ENCODE measurements at places on chromosomes 11 and 22.

DNA sequence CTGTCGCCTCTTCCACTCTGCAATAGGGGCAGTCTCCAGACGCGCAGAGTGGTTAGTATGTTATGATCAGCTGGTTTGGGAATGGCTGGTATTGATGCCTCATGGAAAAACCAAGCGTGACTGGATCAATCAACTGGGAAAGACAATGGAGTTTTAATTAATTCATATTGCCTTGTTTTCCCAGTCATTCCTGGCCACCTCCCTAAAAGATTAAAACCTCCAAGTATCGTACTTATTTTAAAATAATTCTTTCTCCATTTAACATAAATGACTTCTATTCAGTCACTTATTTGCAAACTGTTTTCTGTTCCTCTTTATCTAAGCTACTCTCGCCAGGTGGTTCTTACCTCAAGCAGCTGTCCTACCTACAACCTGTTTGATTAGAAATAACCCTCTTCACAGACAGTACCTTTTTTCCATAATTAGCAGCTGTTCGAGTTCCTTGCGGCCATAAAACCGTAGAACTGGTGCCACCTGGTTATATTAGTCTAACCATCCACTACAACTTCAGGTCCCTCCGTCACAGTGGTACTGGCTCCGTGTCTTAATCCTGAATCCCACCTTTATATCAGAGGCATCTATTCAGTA is 898 bp downstream of the ZNF215 start:
- DNase-seq, result no peak

- no peak for DNase-seq
Observed at GRCh38 chr11:36379653-36380052, 83.6 kb downstream of the PRR5L start.

DNA sequence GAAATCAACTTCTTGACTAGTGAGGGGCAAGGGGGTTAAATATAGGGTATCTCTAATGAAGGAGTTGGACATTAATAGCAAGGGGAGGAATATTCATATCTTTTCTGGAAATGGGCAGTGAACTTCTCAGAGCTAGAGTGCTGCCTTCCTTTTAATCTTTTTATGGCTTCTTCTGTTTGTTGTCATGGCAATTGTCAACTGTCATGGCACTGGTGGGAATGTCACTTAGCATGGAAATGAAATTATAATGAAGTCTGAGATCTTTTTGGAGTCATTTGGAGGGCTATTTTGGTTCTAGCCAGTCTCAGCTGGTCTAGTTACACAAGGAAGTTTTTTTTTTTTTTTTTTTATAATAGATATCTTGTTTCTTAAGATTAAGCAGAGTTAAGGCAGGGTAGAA is 250.2 kb downstream of the AASDHPPT start:
- DNase-seq, result no peak

GRCh38 chr11:64684357-64684756 is 38.6 kb downstream of the NRXN2 start:
- no peak for DNase-seq

GRCh38 chr11:107549253-107549953 is 16.1 kb downstream of the ALKBH8 start:
- DNase-seq, result no peak

GRCh38 chr11:37948258-37948657 is 1350.2 kb upstream of the RAG2 start:
- DNase-seq, result no peak

DNA sequence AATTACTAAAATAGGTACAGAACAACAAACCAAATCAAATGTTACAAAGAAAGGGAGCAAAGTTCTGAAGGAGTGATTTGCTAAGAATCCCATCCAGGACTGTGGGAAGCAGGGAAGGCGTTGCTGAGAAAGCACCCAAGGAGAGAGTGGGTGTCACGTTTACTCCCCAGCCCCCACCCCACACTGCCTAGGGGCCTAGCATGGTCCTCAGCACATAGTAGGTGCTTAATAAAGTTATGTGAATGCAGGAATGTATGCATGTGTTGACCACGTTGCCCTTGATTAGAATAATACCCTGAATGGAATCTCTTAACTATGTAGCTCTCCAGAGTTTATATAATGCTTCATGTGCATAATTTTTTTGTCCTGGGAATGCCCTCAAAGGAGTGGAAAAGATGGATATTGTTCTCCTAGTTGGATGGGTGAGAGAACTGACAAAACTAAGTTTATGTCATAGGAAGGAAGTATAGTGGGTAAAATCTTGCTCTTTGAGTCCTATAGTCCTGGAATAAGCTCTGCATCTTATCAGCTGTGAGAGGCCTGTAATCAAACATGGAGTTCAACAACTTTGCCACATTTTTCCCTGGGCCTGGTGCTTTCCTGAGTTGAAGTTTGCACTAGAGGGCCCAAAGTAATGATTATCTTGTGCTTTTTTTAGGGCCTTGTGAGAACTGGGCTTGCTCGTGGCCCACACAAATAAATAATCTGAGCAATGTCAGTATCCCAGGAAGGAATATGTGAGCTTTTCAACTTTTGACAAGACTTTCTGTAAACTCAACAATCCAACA is 53.8 kb upstream of the LMO2 start:
- no peak for DNase-seq

- DNase-seq, result no peak
Observed at GRCh38 chr22:40050258-40050657, 55.5 kb downstream of the FAM83F start.

DNA sequence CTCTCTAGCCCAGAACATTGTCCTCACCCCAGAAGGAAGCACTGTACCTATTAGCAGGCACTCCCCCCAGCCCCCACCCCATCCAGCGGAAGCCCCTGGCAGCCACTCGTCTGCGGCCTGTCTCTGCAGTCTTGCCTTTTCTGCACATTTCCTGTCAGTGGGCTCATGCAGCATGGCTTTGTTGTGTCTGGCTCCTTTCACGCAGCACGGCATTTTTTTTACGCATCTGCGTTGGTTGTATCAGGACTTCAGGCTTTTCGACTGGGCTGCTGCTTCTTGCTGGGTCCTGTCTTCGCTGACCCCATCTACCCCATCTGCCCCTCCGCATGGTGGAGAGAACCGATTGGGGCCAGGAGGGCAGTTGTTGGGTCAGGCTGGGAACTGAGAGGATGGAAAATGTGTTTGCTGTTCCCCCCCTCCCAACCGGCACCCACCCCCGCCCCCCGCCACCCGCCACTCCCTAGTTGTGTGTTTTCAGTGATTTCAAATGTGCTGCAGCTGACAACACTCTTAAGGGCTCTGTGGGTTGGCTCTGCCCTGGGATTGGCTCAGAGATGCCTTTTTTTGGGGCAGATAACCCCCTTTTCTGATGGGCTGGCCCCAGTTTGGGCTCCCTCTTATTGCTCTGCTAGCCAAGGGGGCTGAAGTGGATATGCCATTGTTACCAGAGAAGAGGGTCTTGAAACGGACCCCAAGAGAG is 110.0 kb downstream of the KIAA1671 start:
- no peak for DNase-seq

- DNase-seq, result no peak
Observed at GRCh38 chr11:69000831-69001242, 12.2 kb downstream of the MRGPRF start.

DNA sequence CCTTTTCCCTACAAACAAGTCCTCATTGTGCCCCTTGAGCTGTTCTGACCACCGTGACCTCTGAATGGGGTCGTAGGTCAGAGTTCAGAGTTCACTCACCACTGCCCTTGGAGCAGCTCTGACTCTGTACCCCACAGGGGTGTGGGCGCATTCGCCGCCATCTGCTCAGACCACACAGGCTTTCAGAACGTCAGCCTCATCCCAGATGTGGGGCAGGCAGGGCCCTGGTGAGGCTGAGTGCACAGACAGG is 14.8 kb upstream of the MUC5B start:
- DNase-seq, result no peak

DNA sequence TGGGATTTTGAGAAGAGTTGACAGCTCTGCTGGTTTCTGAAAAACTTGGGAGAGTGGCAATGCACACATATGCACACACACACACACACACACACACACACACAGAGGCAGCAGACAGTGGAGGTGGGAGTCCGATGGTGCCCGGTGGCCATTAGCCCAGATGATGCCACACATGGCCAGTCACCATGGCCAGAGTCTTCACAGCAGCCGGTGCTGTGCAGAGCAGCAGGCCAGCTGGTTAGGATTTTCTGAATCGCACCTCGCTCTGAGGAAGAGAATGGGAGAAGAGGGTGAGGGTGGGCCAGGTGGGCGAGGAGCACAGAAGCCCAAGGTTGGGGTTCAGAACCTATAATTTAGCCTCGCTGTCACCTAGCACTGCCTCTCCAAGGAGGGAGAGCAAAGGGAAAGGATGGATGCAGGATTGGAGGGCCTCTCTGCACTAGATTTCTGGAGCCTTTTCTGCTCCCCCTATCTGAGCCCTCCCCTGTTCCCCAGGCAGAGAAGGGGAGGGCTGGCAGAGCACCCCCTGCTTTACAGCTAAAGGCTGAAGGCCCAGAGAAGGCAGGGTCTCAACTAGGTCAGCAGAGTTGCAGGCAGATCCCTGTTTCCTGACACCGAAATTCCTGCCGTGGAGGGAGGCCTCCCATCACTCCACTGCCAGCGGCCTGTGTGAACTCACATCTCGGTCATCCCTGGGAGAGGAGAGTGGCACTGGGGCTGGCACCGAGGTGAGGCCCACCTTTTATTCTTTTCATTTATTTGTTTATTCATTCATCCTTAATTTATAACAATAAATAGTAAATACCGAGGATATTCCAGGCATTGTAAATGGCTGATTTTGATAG is 25.8 kb upstream of the FXYD6 start:
- no peak for DNase-seq
